ENCODE measurements at places on chromosomes 7 and 10.

- no peak for DNase-seq
Observed at GRCh38 chr7:3778345-3778744, 477.3 kb downstream of the SDK1 start.

- no peak for DNase-seq
Observed at GRCh38 chr7:42573881-42574672, 337.1 kb upstream of the GLI3 start.

DNA sequence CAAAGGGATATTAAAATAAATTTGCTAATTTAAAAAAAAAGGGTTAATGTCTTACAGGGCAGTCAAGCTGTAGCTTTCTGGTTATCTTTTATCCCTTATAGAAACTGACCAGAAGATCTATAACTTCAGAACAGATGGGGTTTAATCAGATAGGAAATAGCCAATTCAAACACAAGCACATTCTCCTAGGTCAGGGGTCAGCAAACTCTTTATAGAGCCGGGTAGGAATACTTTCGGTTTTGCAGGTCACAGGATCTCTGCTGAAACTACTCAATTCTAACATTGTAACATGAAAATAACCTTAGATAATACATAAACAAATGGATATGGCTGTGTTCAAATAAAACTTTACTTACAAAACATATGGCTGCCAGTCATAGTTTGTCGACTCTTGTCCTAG lies 479.8 kb downstream of the ADRA2A start:
- no peak for DNase-seq

- DNase-seq = no peak
Observed at GRCh38 chr7:141688043-141688442, 13.9 kb downstream of the DENND11 start.

DNA sequence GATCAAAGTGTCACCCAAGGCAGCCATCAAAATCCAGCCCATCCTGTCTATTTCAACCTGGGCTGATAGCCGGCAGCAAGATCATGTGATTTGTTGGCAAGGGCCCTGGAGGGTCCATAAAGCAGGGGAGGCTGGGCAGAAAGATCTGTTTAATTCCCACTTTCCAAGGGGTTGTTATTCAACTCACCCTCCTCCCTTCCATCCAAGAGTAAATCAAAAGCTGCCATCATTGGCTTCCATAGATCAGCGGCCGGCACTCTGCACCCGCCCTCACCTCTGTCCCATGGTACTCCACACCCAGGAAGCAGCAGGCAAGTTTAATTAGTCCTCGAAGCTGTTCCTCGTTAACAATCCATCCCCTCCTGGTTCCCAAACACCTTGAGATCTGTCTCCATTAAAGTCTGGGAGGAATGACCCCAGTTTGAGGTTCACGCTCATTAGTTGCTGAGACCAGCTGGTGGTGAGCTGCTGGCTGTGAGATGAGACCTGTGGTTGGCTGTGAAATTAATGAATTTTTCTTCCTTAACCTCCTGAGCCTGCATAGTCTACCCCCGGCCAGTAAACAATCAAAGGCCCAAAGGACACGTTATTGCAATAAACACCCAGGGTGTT lies 120.6 kb upstream of the CHST15 start:
- DNase-seq = no peak

- DNase-seq = peak; percentile 54
Observed at GRCh38 chr10:24718031-24718855, 5.4 kb downstream of the ARHGAP21 start.

- DNase-seq = no peak
Observed at GRCh38 chr7:16661924-16662323, 15.9 kb downstream of the BZW2 start.

GRCh38 chr10:43065234-43065633 lies 11.6 kb upstream of the RET start:
- DNase-seq = no peak

GRCh38 chr10:121138112-121138860 lies 287.1 kb downstream of the WDR11 start:
- no peak for DNase-seq

Data from BJ (cell line).